ENCODE measurements at places on chromosomes 2 and 18.

DNA sequence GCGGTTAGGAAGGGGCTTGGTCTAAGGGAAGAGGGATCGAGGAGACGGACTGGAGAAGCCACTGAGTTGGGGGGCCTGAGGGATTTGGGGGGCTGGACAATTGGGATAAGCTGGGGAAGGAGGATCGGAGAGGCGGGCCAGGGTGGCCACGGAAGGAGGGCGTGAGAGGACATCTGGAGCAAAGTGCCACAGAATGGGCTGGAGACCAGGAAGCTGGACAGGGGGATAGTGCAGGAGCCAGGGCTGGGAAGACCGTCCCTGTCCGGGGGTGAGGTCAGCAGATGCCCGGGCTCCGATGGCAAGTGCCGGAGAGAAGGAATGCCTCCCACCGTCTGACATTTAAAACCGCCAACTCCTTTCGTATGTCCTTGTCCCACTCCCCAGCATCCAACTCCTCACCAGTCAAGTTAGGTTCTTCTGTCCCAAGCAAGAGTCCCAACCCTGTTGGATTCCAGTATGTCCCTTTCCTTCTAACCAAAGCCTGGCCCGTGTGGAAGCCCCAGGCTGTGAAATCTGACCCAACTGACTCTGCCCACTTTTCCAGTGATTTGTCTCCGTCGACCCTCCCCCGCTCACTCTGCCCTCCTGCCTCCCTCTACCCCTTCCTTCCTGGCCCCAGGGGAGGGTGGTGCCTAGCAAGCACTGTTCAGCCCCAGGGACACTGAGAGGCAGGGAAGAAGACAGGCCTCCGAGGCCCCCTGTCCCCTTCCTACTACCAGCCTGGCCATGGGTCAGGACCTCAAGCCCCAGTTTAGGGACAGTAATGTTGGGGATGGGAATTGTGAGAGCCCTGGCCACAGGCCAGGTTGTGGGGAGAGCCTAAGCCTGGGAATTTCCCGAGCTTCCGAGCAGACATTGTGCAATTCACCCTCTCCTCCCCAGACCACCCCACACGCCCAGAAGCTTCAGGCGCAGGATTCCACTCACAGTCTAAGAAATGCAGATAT lies 31.5 kb upstream of the TMBIM1 start:
- no peak for DNase-seq

GRCh38 chr2:109692013-109692743 lies 78.0 kb downstream of the SOWAHC start:
- DNase-seq = no peak

DNA sequence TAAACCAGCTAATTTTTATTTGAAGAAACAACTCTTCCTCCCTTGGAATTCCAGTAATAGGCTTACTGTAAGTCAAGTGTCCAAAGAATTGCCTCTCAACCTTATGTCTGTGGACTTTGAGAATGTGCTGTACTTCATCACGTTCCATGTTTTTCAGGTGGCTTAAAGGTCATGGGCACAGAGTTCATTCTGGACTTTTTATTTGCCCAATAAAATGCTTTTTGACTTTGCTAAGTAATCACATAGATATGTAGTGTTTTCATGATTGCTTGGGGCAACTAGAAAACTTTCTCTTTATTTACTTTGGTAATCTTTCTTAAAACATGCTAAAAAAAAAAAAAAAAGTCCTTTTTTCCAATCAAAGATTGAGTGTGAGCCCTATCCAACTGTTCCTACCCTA lies 10.4 kb upstream of the DNAH7 start:
- no peak for DNase-seq

- DNase-seq = no peak
Observed at GRCh38 chr2:79723830-79724229, 211.0 kb downstream of the CTNNA2 start.

DNA sequence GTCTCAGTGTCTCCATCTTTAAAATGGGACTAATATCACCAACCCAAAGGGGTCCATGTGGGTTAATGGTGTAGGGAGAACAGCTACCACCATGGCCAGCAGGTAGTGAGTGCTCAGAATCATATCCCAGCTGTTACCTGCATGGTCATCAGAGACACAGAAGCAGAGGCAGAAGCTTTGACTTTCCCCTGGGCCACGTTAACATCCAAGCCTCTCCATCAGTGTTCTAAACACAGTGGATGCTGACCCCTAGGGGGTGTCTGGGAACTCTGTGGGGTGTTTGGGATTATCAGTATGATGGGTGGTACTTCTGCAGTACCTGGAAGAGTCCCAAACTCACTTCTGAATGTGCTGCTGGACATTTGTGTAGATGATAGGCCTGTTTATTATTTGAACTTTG lies 93.6 kb downstream of the GYPC start:
- no peak for DNase-seq
